ENCODE measurements at places on chromosomes 2 and 18.

DNA sequence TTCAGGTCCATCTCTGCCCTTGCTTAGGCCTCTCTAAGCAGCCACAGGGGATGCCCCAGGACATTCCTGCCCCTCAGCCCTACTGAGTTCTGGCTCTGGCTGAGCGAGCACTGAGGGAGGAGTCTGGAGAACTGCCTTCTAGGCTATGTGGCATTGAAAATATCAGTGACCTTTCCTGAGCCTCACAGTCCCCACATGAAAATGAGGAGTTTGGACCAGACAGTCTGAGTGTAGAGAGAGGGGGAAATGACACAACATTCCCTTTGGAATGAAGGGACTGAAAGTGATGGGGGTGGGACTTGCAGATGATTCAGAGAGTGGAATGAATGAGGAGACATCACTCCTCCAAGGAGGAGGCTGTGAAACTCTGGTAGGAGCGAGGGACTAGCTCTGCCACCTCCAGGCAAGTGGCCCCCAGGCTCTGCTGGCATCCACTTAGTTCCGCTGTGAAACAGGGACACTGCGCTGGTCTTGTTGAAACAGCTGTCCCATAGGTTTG lies 8.0 kb downstream of the TNS1 start:
- no peak for DNase-seq

DNA sequence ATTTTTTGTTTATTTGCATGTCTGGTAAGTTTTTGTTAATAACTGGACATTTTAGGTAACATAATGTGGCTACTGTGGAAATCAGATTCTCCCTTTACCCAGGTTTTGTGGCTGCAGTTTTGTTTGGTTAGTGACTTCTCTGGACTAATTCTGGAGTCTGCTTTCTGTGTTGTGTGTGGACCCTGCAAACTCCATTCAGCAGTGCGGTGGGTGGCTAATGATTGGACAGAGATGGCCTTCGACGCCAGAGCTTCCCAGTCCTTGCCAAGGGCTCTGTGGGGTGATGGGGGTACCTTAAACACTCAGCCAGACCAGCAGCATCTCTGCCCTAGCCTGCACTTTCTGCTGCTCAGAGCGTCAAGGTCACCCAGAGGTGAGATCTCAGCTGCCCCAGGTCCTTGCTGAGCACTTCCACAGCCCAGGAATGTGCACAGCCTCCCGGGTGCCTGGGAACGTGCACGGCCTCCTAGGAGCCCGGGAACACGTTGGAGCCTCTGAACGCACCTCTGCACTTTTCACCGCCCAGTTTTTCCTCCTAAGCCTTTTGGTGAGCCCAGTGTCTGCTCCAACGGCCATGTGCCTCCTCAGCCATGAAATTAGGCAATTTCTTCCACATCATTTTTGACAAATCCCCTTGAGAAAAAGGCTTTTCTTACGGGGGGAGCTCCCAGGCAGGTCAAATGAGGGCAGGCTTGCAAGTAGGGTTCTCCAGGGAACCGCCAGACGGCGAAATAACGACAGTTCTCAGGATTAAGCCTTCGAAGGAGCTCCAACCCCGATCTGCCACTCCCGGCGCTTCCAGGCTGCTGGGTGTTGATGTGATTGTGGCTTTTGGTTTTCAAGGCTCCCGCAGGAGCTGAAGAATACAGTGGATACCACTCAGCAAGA lies 35.2 kb upstream of the KLF11 start:
- no peak for DNase-seq

DNA sequence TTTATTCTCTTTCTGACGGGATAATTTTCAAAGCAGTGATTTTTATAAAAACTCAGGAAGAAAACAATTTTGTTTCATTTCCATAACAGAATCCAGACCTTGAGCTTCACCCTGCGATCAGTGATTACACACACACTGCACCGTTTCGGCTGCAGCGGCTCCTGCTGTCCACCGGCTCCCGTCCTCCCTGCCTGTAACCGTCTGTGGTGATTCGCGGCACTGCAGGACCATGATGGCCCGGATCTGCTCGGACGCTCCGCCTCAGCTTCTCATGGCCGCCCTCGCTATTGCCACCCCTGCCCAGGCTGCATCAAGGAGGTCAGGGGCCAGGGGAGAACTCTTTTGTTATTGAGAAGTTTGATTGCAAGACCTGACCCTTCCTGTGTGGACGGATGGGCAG lies 246.1 kb downstream of the TWIST2 start:
- DNase-seq: no peak

GRCh38 chr2:70548233-70548632 lies 5.4 kb downstream of the TGFA start:
- DNase-seq: no peak

- DNase-seq: no peak
Observed at GRCh38 chr2:23556929-23557328, 171.9 kb downstream of the KLHL29 start.

DNA sequence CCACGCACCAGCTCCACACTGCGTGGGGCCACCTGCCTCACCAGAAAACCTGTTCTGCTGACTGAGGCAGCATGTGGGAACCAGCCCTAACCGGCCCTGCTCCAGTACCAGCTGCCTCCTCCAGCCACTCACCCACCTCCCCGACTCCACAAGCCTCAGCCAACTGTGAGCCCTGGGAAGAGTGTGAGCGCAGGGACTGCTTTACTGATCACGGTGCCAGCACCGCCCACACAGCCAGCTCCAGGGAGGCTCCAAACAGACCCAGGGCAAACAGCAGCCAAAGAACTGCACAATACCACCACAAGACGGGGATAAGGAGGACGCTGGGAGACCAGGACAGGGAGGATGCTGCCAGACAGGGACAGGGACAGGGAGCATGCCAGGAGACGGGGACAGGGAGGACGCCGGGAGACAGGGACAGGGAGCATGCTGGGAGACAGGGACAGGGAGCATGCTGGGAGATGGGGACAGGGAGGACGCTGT lies 28.4 kb downstream of the EIPR1 start:
- no peak for DNase-seq

- no peak for DNase-seq
Observed at GRCh38 chr2:105725388-105725787, 19.3 kb upstream of the NCK2 start.

DNA sequence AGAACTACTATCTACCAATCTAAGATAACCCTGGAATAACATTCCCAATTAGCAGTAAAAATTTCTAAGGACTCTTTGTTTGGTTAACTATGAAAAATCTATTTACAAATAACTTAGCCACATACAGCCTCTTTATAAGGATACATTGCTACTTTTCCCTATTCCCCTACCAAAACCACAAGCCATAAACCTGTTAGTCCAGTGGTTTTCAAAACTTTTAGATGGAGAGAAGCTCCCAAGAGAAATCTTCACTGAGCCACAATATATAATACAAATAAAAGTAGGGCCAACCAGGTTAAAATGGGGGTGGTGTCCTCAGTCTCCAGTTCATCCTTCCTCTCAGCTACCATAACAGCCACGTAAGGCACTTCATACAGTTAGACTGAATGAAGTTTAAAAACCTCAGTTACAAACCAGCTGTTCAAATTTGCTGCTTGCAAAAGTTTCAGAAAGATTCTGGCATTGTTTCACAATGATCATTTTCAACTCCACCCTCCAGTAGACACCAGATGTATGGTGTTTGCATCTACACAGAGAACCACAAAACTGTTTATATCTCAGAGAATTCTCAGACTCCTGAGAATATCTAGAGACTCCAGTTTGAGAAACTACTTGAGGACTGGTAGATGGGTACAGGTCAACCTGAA lies 26.0 kb downstream of the SOS1 start:
- DNase-seq: no peak

All from right renal cortex interstitium (tissue), 3 donors.